Lung (tissue), 17 donors: ENCODE measurements at places on chromosomes 12 and 14.

- no peak for DNase-seq
Measured at GRCh38 chr14:23547924-23548323, 3.6 kb downstream of the ZFHX2 start.

DNA sequence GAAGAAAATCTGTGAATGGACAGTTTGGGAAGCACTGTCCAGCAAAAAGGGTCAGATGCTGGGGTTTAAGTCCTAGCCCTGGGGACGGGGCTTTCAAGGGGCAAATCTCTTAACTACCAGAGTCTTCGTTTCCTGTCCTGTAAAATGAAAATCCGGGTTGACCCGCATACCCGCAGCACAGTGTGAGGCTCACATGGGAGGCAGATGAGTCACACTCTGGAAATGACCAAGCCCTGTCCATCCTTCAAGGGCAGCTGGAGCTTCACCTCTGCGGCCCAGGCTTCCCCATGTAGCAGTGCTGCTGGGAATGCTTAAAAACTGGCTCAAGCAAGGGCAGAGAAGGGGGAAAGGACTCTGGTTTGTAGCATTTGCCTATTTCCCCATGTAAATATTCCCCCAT is 19.0 kb downstream of the FAM181A start:
- DNase-seq = no peak

- no peak for DNase-seq
Measured at GRCh38 chr12:100651694-100652093, 78.2 kb downstream of the GAS2L3 start.

DNA sequence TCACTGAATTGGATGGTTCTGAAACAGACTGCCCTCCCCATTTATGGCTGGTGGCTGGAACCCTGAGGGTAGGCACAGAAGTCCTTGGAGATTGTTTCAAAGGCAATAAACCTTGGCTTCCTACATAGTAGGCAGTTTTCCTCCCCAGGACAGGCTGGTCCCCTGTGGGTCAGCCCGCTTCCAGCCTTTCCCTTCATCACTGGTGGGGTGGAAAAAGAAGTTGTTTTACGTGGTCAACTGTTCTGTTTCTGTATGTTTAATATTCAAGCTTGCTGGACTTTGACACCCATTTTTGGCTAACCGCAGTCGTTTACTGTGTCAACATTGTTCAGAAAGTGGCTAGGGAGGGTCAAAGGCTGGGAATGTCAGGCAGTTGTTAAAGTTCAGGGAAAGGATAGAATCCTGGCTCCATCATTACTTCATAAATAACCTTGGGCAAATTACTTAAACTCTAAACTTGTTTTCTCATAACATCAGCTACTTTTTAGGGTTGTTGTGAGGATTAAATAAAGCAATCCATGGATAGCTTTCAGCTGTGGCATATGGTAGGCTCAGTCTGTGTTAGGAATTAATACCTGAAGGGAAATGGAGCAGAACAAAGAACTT is 2.4 kb downstream of the KLHDC2 start:
- no peak for DNase-seq

GRCh38 chr14:72549854-72550253 is 344.0 kb downstream of the DPF3 start:
- DNase-seq = no peak

DNA sequence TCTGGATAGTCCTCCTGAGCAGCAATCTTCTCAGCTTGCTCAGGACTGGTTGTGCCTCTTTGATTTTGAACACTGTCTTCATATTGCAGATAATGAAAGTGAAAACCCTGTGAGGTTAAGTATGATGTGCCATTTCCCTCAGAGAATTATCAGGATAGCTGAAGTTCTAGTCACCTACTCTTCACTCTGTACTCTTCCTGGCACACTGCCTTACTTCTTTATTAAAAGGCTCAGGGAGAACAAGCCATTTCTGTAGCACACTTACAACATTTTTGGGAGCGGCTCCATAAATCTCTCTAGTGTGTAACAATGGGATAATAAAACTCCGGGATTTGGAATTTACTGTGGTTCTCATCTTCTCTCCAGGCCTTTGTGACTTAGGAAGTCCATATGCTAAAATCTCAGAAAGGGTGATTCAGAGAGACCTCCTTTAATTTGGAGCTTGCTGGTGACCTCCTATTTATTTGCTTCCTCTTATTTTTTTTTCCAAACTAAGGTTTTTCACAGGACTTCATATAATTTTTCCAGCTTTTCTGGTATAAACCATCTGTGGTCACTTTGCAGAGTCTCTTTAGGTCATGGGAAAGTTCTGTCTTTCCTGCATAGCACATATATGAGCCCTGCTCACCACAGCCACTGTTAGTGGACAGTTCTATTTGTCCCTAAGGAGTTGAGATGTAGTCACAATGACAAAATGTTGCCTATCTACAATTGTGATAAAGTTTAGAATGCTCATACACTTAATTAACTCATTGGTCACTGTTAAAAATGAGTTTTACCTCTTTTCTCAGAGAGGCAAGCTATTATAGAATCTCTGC is 53.5 kb upstream of the LDHB start:
- DNase-seq = peak; percentile 36

DNA sequence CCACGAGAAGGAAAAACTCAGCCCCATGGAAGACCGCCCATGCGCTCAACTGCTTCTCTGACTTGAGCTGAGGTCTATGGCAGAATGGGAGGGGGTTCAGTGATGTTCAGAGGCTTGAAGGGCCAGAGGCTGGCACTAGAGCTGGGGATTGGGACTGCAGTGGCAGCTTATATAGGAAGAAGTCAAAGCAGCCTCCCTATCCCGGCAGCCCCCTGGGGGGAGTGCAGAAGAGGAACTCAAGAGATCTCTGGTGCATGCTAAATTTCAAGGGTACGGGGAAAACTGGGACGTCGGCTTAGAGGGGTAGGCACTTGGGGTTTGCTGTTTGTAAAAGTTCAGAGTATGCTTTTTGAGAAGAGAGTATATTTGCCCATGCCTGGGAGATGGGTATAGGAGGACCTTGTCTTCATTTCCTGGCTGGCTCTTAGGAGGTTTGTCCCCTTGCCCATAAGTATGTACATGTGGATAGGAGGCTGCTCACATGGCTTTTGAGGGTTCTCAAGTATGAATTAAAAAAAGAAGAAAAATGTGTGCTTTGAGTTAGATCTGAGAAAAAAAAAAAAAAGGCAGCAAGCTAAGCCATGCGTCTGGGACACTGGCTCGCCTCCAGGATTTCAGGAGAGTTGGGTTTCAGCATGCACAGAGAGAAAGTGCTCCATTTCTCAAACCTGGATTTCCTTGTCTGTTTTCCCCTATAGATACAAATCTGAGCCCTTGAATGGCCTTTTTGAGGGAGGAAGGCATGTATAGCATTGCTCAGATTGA is 3.2 kb upstream of the MEG3 start:
- peak; percentile 92 for DNase-seq

- DNase-seq = no peak
Measured at GRCh38 chr12:39840422-39840821, 220.8 kb upstream of the ABCD2 start.

GRCh38 chr14:86654558-86655184 is 1124.7 kb downstream of the FLRT2 start:
- peak; percentile 22 for DNase-seq

GRCh38 chr12:29346769-29347421 is 34.1 kb downstream of the ERGIC2 start:
- DNase-seq = no peak

GRCh38 chr14:50775357-50775756 is 55.6 kb downstream of the NIN start:
- DNase-seq = no peak

GRCh38 chr12:94122591-94122990 is 25.8 kb upstream of the PLXNC1 start:
- no peak for DNase-seq

- DNase-seq = peak; percentile 89
Measured at GRCh38 chr14:69049675-69050074, 70.6 kb upstream of the ACTN1 start.

DNA sequence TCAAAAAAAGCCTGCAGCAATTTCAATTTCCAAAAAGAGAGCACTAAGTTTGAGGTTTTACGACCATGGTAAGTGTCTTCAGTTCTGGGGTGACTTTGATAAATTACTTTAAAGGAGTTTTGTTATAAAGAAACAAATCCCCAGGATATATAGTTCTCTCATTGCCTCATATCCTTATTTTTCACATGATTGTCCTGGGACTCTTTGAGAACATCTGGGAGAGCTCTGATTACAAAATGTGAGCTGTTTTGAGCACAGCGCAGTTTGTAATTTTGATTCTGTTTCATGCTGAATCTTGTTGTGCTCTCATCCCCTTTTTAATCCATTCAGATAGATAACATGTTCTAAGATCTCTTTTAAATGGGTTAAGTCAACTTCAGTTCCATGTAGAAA is 67.7 kb upstream of the DCN start:
- no peak for DNase-seq

DNA sequence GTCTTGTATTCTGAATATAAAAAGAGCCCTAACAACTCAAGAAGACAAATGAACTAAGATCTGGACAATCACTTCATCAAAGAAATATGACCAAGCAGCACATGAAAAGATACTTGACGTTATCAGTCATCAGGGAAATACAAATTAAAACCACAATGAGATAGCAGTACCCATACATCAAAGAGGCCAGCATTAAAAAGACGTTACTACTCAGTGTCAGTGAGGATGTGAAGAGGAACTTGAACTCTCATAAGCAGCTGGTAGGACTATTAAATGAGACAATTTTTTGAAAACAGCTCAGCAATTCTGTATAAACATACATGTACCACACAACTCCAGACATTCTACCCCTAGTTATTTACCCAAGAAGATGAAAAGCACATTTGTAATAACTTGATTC is 55.9 kb downstream of the FERMT2 start:
- DNase-seq = peak; percentile 58

GRCh38 chr14:69005432-69006148 is 26.5 kb upstream of the ACTN1 start:
- DNase-seq = no peak

GRCh38 chr12:57761391-57761998 is 5.4 kb downstream of the CYP27B1 start:
- DNase-seq = no peak

GRCh38 chr14:61621444-61621843 is 73.9 kb upstream of the HIF1A start:
- no peak for DNase-seq

- DNase-seq = no peak
Measured at GRCh38 chr12:88360343-88360742, 218.2 kb downstream of the TMTC3 start.

DNA sequence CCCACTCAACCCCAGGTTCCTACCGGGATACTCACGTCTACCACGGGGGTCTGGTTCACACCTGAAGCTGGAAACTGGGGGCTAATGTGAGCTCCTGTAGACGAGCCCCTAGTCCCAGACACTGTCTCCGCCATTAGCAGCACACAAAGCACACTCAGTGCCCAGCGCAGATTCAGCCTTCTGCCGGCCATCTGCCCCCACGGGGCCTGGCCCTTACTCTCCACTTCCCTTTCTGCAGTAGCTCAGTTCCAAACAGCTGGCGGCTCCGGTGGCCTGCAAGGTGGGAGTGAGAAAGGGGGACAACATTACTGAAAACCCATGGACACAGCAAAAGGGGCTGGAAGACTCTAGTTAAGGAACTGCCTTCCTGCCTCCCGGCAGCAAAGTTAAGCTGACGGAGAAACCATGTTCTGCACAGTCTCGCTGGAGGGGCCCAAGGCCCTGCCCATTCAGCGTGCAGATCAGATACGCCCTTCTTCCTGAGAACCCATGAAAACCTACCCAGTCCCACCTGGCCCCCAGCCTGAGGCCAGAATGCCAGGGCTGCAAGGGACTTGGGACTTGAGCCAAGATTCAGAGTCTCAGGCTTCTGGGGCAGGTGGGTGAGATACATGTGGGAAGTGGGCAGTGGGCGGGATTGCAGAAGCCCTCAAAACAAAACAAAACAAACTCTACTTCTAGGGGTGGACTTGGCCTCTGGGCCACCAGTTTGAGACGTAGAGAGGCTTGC is 2.1 kb downstream of the SLC8B1 start:
- DNase-seq = no peak

DNA sequence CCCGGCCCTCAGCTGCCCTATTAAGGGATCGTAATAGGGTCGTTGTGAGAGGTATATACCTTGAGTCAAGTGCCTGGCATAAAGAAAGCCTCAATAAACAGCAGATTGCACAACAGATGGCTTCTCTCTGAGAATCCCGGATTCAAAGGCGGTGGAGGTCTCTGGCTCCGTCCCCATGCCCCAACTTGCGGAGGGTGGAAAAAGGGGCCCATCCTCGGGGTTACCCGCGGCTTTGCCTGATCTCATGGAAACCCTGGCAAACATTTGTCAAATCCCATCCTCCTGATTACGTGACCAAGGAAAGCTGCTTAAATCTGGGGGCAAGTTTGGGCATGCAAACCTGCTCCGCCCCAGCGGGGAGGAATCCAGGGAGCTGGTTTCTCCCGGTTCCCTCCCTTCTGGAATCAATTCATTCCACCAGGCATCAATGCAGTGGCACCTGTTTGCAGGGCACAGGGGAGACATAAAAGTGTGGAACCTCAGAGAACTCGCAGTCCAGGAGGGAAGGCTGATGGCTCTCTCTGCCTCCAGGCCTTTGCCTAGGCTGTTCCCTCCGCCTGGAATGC is 12.3 kb downstream of the TRPV4 start:
- DNase-seq = no peak
